ENCODE measurements at places on chromosomes 7 and 10.
A peak's percentile ranks its signal among the peaks of the same experiment; 100 is the strongest.

DNA sequence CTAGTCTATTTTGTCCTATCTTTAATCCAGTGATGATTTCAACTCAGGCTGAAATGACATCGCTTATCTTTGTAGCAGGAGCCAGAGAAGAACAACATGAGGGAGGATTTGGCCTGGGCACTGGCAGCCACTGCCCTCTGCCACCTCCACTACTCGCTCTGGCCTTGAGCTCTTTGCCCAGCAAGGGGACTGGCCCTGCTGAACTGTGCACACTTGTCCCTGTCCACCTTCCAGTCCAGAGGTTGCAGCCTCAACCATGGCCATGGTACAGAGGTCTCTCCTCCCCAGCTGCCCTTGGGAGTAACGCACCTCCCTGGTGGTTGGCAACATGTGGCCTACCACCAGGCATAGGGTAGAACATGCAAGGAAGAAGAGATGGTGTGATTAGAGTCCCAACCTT is 8.4 kb downstream of the HABP2 start:
- no peaks in the 10 kb centered on the region for H3K27me3 ChIP-seq
- no peak overlapping the region for H3K27ac ChIP-seq
- H3K4me1 ChIP-seq: no peaks in the 10 kb centered on the region
- no peak overlapping the region for H3K4me3 ChIP-seq

DNA sequence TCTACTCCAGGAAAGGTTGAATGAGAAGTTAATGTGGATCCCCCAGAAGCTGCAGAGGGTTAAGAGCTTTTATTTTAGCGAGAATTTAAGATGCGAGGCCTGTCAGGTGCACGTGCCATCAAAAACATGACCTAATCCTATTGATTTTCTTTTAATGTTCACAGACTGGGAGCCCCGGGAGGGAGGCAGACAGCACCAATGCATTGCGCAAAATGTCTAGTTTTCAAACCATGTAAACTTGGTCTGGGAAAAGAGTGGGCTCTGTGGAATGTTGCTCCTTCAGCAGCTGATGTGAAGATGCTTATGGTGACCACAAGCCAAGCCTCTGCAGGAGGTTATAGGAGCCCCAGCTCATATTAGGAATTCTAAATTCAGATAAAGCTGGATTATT is 172.0 kb upstream of the ITGB1 start:
- no peak for DNase-seq
- peaks cover 15% of the 10 kb centered on the region for H3K4me1 ChIP-seq
- no peaks in the 10 kb centered on the region for H3K36me3 ChIP-seq
- no peak overlapping the region for H3K4me3 ChIP-seq
- no peaks in the 10 kb centered on the region for H3K27me3 ChIP-seq

- no peaks in the 10 kb centered on the region for H3K4me1 ChIP-seq
- H3K4me3 ChIP-seq: no peak overlapping the region
- no peaks in the 10 kb centered on the region for H3K36me3 ChIP-seq
- H3K27me3 ChIP-seq: no peaks in the 10 kb centered on the region
- DNase-seq: no peak
- H3K27ac ChIP-seq: no peak overlapping the region
These were observed 65.6 kb downstream of the ITIH5 start for GRCh38 chr10:7601023-7601656.

DNA sequence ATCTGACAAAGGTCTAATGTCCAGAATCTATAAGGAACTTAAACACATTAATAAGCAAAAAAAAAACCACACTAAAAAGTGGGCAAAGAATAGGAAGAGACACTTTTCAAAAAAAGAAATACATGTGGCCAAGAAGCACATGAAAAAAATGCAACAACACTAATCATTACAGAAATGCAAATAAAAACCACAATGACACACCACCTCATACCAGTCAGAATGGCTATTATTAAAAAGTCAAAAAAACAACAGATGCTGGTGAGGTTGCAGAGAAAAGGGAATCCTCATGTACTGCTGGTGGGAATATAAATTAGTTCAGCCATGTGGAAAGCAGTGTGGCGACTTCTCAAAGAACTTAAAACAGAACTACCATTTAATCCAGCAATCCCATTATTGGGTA is 119.0 kb downstream of the LMBR1 start:
- H3K36me3 ChIP-seq: no peaks in the 10 kb centered on the region
- H3K4me3 ChIP-seq: no peak overlapping the region
- H3K4me1 ChIP-seq: no peaks in the 10 kb centered on the region

- H3K4me1 ChIP-seq: peaks cover 22% of the 10 kb centered on the region
- H3K4me3 ChIP-seq: no peak overlapping the region
- no peak for DNase-seq
- peak overlapping the region; percentile 73 for H3K27ac ChIP-seq
- H3K36me3 ChIP-seq: no peaks in the 10 kb centered on the region
- no peaks in the 10 kb centered on the region for H3K27me3 ChIP-seq
These were observed 51.5 kb downstream of the RBM17 start for GRCh38 chr10:6140141-6140841.

GRCh38 chr10:14648005-14648765 is 126.5 kb downstream of the FAM107B start:
- H3K27ac ChIP-seq: no peak overlapping the region
- H3K4me1 ChIP-seq: peaks cover 13% of the 10 kb centered on the region
- H3K27me3 ChIP-seq: no peaks in the 10 kb centered on the region
- H3K4me3 ChIP-seq: peak overlapping the region; percentile 9
